Body of pancreas (tissue), 4 donors: ENCODE measurements at places on chromosomes 13 and 19.

GRCh38 chr13:34640179-34640992 lies 301.7 kb upstream of the NBEA start:
- DNase-seq: no peak

GRCh38 chr13:39809466-39809865 lies 154.0 kb downstream of the COG6 start:
- no peak for DNase-seq

DNA sequence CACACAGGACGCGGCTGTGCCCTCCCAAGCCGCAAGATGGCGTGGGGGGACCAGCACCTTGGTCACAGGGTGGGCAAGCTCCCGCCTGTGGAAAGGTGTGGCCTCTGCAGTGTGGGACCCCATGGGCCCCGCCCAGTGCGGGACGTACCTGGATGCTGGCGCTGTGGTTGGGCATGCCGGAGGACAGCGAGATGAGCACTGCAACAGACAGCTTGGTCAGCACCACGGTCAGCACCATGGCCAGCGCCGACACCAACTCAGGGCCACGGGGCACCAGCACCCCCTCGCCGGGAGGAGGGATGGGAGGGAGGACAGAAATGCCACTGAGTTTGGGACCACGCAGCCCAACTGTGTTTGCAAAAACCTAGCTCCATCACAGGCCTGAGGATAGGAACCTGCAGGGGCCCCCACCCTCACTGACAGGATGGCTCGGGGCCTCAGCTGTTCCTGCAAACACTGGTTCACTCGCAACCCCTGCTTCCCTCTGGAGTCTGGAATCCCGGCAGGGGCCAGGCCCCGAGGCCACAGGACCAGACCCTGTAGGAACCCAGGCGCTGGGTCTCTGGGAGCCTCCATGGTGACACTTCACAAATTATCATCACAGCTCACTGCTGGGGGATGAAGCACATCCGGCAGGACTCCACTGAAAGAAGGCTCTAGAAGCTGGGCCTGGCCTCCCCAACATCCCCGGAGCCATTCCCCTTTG lies 27.1 kb downstream of the IZUMO4 start:
- no peak for DNase-seq

DNA sequence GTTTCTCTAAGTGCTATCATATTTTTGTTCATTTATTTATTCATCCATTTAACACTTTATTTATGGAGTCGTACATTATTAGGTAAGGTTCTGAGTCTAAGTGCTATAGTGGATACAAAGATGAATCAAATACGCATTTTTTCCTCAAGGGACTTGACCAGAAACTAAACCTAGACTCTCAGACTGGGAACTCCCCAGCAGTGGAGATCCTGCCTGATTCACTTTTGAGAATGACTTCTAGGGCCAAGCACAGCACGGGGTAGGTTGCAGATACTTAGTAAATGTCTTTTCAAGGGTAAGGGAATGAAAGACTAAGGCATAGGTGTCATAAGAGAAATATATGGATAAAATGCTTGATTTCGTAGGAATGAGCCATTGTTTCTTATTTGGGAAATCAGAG lies 7.2 kb downstream of the DNAJC15 start:
- no peak for DNase-seq

- DNase-seq: no peak
Measured at GRCh38 chr13:111119966-111120365, 4.9 kb downstream of the ARHGEF7 start.

GRCh38 chr13:44573790-44574465 lies 2.2 kb downstream of the TSC22D1 start:
- peak; percentile 27 for DNase-seq

GRCh38 chr19:57110592-57111328 lies 9.0 kb upstream of the USP29 start:
- DNase-seq: no peak

DNA sequence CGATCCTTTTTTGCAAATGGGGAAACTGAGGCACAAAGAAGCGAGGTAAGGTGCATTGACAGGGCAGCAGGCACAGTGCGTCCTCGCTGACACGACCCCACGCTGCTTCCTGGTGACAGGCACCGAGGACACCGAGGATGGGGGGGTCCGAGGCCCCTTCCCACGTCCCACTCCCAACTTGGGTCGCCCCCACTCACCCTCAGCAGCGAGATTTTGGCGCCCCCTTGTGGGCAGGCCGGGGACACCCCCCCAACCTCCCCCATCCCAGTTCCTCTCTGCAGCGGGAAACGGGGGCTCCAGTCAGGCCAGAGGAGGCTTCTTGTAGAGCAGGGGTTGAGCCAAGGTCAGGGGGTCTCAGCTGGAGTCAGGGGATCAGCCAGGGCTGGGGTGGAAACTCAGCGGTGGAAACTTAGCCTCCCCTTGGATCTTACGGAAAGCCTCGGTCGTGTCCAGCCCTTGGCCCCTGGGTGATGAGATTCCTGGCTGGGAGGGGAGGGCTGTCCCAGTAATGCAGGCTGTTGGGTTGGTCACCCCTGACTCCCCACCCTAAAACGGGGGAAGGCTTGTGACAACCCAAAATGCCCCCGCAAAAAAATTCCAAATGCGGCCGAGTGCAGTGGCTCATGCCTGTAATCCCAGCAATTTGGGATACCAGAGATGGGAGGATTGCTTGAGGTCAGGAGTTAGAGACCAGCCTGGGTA lies 8.2 kb downstream of the SMIM24 start:
- DNase-seq: peak; percentile 35

DNA sequence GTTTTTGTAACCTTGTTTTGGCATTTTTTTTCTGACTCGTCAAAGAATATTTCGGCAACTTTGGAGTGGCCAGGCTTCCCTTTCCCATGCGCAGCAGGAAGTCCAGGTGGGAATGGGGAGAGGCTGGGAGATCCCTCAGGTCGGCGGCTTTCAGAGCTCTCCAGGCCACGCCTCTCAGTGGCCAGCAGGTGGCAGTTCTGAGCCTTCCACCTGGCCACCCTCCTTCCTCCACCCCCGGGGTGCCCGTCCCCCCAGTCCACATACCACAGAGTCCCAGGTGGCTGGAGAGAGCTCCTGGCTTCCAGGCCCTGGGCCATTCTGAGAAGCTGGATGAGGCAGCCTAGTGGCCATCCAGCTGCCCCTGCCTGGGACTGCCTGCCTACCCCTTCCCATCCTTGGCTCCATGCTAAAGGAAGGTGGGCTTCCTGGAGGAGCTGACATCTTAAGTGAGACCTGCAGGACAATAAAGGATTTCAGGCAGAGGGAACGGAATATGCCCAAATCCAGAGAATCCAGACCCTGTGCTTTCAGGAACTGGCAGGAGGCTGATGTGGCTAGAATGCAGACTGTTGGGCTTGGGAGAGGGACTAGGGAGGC lies 46.3 kb downstream of the CCNE1 start:
- peak; percentile 61 for DNase-seq

DNA sequence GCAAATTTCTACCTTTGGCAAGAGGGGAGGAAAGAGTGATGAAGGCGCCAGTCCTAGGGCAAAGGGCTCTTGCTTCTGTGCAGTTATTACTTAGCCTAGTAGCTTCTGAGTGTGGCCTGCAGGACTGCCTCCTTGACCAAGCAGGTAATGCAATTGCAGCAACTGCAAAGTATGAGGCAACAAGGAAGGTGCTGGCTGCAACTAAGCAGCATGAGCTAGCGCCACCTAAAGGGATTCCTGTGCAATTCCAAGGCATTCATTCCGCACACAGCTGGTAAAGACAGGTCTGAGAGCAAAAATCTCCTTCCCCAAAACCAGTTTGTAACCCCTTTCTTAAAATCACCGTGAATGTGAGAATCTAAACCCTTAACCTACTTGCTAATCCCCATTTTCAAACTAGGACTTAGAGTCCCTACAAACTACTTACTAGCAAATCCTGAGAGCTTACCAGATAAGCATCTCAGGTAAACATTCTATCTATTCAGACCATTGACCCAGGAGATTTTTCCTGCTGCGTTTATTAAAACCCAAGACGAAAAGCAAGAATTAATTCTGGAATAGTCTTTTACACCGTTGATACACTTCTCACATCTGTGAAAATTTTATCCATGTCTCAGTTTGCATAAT lies 62.9 kb downstream of the DCT start:
- DNase-seq: peak; percentile 8

- DNase-seq: no peak
Measured at GRCh38 chr13:25335856-25336255, 34.4 kb downstream of the NUP58 start.

DNA sequence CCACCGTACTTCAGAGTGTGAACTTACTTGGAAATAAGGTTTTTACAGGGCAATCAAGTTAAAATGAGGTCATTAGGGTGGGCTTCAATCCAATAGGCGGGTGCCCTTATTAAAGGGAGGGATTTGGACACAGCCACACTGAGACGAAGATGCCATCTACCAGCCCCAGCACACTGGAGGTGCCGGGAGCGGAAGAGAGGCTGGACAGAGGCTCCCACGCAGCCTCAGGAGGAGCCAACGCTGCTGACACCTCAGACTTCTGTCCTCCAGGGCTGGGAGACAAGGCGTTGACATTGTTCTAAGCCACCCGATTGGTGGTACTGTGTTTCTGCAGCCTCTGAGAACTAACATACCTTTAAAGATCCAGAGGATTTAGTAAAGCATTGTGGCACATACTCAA lies 12.6 kb upstream of the RAB20 start:
- DNase-seq: no peak

DNA sequence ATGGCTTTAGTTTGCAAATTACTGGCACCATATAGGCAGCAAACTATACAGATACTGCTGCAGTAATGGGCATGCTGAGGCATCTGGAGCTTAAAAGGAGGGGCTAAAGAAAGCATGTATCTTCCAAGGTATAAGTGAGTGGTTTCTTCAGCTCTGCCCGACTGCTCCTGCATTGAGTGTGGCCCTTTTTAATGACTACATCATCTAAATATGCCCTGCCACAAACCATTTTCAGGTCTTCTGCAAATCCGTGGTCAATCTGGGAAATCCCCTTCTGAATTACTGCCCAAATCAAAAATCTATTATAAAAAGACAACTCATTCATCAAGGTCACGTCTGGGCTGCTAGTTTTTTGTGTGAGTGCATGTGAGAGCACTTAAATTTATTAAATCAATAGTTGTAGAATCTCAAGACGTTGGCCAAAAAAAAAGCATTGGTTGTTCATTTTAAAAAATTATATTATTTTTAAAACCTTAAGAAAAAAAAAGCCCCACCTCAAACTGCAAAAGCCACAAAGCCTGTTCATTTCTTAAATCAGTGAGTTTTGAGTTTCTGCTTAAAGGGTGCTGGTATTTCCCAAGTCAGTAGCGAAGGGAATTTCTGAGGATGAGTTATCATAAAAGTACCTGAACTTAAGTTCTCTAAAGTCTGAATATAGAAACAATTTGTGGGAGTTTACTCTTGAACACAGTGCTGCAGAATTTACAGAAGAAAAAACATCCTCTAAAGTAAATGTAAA lies 16.3 kb downstream of the LCP1 start:
- DNase-seq: no peak

- DNase-seq: no peak
Measured at GRCh38 chr13:33251131-33251661, 34.4 kb downstream of the STARD13 start.

- no peak for DNase-seq
Measured at GRCh38 chr19:14530005-14530348, 583 bp downstream of the TECR start.

- no peak for DNase-seq
Measured at GRCh38 chr19:51566489-51567100, 4.5 kb upstream of the ZNF175 start.

GRCh38 chr13:32824675-32825074 lies 191.5 kb upstream of the KL start:
- DNase-seq: no peak

DNA sequence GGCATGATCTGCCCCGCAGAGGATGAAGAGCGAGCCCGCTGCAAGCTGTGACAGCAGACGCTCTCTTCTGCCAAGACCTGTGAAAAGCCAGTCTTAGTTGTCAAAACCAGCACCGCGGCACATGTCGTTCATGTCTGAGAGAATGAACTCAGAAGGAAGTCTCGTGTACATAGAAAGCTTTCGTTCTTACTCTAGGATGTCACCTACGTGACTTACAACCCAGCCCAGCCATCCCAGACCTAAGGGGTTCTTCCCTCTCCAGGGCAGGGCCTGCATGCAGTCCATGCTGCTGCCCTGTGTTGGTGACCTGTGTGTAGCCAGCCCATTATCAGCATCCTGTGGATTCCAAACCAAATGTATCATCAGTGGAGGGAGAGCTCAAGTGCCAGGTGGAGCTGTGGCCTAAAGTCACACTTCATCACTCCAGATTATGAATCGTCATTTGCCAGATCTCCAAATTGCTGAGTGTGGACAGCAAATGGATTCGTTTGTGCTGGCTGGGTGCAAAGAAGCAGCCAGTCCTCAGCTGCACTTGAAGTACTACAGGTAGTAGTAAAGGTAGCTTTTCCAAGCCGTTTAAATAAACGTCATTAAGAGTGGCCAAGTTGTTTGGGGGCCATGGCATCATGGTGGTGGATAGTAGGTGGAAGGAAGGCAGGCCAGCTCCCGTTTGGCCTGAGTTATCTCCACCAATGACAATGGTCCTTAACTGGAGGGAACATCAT lies 73.9 kb upstream of the GPR183 start:
- DNase-seq: no peak

DNA sequence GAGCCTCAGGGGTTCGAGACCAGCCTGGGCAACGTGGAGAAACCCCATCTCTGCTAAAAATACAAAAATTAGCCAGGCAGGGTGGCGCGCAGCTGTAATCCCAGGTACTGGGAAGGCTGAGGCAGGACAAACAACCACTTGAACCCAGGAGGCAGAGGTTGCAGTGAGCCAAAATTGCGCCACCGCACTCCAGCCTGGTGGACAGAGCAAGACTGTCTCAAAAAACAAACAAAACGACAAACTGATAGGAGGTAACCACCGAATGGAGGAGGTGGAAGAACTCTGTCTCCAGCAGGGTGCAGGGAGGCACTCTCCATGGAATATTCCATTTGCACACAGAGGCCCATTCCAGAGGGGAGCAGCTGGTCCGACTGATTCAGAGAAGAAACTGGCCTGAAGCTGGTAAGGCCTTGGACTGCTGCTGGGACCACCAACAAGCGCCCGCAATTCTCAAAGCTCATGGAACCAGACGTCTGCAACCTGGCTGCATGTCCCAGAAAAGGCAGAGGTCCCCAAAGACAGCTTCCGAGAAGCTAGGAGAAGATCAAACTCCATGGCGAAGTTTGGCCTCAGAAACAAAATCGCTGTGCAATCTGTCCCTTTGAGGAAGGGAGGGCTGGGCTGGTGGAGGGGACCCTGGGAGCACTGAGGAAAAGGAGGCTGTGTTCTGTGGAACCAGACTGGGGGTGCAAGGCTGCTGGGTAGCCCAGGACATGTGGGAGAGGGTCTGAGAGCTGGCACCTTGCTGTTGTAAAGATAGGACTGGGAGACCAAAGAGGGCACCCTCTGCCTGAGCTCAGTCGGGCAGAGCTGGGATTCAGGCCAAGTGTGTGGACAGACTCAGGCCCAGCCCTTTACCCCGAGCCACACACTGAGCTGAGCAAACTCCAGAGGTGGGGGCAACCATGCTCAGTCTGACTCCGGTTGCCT lies 35.2 kb downstream of the SLC25A42 start:
- no peak for DNase-seq

GRCh38 chr13:43061496-43062280 lies 38.3 kb downstream of the DNAJC15 start:
- no peak for DNase-seq
